ENCODE measurements at places on chromosomes 12 and 14.
A peak's percentile ranks its signal among the peaks of the same experiment; 100 is the strongest.

- DNase-seq = no peak
Measured at GRCh38 chr12:117878605-117879004, 90.2 kb downstream of the KSR2 start.

GRCh38 chr14:30445011-30445793 is 113.8 kb upstream of the G2E3 start:
- DNase-seq = no peak

DNA sequence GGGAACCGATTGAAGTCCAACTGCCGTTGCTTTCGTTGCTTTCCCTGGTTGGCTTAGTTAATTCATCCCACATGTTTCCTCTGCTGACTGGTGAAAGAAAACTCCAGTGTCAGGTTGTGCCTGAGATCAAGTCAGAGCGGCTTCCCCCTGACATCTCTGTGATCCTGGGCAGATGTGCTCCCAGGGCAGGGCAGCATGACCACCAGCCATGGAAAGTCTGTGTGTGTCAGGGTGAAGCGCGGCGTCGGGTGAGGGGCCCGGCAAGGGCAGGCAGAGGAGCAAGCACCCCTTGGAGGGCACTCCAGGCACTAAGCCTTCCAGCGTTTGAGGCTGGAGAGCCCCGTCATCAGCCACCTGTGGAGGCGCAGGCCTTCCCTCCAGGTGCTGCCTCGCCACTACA is 54.5 kb upstream of the IGF1 start:
- no peak for DNase-seq

GRCh38 chr14:90496379-90496778 is 99.5 kb downstream of the CALM1 start:
- no peak for DNase-seq

- DNase-seq = no peak
Measured at GRCh38 chr12:86710109-86710508, 453.9 kb upstream of the MGAT4C start.

GRCh38 chr12:88163371-88163770 is 21.3 kb downstream of the TMTC3 start:
- DNase-seq = no peak

- no peak for DNase-seq
Measured at GRCh38 chr12:39610436-39611025, 9.1 kb downstream of the ABCD2 start.

DNA sequence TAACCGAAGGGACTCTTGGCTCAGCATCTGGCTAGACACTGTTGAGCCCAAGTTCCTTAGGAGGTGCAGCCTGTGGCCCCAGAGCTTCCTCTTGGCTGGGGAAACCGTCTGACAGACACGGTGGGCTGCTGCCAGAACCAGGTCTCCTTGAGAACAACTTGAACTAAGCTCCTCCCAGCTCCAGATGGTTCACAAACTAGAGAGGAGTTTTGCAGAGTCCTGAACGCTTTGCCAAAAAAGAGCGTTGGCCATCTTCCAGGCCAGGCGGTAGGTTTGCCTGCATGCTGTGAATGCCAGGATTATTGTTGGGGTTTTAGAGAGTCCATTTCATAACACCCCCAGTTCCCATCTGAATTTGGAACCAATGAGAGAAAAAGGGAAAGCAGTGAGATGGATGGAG is 399.8 kb downstream of the RGS6 start:
- no peak for DNase-seq

GRCh38 chr12:81440001-81440400 is 319.1 kb downstream of the PPFIA2 start:
- DNase-seq = no peak

DNA sequence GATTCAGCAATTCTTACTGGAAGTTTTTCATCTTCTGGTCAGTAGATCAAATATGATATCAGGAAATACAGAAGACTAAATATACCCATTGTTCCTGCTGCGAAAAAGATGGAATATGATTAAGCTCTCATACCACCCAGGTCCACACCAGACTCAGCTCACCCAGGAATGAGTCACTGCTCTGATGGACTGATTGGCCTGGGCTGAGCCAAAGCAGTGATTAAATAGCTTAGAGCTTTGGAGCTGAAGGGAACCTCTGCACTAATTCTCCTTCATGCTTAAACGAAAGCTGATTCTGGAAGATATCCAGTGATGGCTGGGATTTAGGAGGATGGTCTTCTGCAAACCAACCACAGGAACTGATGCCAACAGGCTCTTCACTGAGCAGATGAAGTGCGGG is 62.0 kb upstream of the SYT1 start:
- DNase-seq = no peak

GRCh38 chr12:70719071-70719470 is 81.8 kb upstream of the PTPRB start:
- DNase-seq = no peak

GRCh38 chr14:21960636-21961035 is 287.0 kb upstream of the OR4E1 start:
- DNase-seq = no peak

GRCh38 chr14:86847140-86847539 is 1145.8 kb downstream of the GALC start:
- no peak for DNase-seq

DNA sequence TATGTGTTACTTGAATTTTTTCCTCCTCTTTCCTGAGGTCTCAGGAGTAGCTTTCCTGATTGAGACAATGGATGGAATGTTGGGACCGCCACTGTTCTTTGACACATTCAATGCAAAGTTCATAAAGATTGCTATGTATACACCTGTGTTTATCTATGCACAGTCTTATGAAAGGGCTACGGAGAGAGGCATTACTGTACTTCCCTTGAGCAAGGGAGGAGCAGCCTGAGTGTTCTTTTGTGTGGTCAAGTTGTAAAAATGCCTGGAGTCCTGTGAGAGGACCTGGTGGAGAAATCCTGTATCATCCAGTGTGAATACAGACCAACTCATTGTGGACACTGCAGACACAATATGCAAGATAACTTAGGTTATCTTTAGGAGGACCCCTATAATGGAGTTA is 1.2 kb downstream of the SRGAP1 start:
- no peak for DNase-seq

GRCh38 chr14:93778453-93778852 is 9.8 kb downstream of the PRIMA1 start:
- no peak for DNase-seq

DNA sequence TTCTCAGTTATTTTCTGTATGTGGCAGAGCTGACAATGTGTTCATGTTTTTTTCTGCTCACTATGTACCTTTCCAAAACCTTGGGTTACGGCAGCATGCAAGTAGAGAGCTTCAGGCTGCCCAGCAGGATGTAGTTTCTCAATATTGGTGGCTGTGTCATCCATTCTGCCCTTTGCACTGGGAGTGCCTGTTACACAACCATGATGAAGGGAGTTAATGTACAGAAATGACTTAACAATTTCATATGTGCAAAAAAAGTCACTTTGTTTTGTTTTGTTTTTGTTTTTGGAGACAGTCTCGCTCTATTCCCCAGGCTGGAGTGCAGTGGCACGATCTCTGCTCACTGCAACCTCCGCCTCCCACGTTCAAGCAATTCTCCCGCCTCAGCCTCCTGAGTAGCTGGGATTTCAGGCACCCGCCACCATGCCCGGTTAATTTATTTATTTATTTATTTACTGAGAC is 6.1 kb upstream of the CNIH1 start:
- no peak for DNase-seq

DNA sequence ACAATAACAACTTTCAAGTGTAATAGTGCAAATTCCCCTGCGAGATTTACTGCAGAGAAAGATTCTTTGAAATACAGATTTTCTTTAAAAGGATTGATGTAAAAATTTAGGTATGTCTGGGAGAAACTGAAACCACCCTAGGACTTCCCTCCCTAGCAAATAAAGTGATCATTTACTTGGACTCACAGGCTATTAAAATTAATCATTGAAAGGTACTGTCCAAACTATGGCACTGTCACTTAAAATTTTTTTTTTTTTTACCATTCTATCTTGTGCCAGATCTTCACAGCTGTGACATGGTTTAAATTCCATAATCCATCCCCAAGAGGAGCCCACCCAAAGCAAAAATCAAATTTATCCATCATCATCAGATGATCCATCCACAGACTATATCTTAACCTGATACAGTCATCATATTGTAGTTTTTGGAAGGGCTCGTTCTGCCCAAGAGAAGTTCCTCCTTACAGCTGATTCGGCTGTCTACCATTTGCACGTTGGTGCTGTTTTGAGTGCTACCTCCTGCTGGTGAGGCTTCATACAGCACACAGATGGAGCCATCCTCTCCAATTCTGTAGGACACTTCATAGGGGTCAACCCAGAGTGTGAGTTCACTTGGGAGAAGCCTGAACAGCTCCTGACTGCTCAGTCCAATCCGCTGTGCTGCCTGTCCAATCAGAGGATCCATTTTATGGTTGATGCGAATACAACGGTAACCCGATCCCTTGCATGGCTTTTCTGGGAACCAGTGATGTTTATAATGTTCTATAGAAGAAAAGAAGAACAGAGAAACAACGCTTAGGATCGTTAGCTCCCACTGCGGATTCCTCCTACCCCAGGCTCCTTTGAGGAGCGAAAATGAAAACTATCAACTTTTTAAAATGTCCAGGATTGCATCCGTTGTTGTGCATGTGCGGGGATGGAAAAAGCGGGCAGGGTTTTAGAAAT is 1.7 kb downstream of the BTG1 start:
- peak; percentile 33 for DNase-seq

- no peak for DNase-seq
Measured at GRCh38 chr14:63276016-63276415, 42.7 kb downstream of the GPHB5 start.

- DNase-seq = no peak
Measured at GRCh38 chr12:49017891-49018260, 700 bp downstream of the PRKAG1 start.

- no peak for DNase-seq
Measured at GRCh38 chr12:99935608-99936007, 49.1 kb downstream of the ANKS1B start.

DNA sequence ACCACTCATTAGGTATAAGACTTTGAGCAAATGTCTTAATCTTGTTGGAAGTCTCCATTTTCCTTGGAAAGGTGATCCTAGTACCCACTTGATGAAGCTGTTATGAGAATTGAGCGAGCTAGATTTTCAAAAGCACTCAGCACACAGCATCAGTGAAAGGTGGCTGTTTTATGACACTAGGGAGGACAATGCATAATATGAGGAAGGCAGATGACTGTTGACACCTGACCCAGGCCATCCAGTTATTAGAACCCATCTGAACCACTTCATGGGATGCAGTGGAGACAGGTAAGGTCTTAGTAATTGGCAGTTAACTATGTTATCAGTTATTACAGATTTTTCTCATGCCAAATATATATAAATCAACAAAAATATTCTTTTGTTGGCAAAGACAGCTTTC is 369.9 kb upstream of the PDE3A start:
- DNase-seq = no peak

DNA sequence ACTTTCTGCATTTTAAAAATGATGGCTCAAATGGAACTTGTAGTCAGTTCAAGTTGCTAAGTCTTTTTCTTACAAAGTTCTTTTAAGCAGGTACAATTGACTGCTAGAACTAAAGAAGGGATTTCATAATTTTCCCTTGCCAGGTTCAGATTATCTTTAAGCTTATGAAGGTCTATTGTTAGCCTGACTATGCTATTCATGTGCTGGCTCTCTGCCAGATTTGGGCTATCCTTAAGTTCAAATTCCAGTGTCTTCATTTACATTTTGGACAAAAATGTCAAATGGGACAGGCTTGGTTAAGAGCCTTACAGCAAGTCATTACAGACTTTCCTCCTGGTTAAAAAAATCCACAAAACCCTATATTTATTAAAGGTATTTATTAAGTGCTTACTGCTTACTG is 42.3 kb downstream of the INSM2 start:
- DNase-seq = no peak

DNA sequence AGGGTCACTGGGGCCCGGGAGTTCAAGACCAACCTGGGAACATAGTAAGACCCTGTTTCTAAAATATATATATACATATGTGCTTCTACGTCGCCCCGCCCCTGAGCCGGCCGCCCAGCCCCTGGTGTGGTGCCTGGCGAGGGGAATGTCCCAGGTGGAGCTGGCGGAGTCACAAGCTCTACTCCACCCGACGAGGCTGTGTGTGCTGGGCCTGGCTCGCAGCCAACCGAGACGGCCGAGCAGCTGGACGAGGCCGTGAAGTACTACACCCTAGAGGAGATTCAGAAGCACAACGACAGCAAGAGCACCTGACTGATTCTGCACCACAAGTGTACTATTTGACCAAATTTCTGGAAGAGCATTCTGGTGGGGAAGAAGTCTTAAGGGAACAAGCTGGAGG is 22.1 kb upstream of the ITPK1 start:
- DNase-seq = no peak

DNA sequence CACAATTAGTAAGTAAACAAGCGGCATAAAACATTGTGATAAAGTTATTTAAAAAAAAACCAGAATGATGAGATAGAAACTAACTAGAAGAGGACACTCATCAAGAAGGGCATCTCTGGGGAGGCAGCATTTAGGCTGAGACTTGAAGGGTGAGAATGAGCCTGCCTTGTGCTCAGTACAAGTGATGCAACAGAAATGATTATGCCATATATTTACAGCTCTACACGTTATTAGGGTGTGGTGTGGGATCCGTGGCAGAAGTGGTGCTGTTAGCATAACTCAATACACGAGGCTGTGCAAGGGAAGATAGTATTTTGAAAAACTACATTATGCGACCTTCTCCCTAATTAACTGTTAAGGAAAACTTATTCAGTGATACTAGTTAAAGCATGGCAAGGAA is 178.5 kb upstream of the ATF7IP start:
- DNase-seq = no peak

GRCh38 chr14:102786768-102787167 is 9.5 kb downstream of the TRAF3 start:
- no peak for DNase-seq

- no peak for DNase-seq
Measured at GRCh38 chr14:34851395-34851794, 23.8 kb downstream of the BAZ1A start.

- DNase-seq = no peak
Measured at GRCh38 chr14:74563233-74563585, 48.8 kb downstream of the LTBP2 start.

- no peak for DNase-seq
Measured at GRCh38 chr12:168763-169525, 45.0 kb downstream of the SLC6A12 start.

DNA sequence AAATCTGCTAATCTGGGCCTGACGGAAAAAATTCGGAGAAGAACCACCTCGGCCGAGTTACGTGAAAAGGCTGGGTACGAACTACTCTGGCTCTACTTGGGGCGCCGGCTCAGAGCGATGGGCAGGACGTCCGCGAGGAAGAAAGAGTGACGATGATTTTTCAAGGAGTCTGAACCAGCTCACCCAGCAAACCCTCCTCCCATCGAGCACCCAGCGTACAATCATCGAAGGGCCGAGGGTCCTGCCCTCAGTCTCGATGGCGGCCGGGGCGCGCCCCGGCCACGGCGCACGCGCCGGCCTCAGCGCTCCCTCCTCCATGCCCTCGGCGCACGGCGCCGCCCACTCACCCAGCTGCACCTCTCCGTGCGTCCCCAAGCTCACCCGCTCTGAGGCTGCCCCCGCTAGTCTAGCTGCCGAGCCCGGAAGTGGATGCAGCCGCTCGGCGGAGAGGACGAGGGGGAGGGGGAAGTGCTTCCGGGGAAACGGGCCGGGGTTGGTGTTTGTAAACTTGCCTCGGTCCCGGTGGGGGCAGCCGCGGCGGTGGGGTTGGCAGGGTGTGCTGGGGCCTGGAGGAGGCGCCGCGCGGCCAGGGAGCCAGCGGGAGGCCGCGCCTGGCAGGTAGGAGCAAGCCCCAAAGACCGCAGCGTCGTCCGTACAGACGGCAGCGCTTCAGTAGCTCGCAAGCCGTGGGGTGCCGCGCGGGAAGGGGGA is at the start of the genes CSAD and ZNF740:
CSAD (minus strand) TSS at position 706 of the 711 bp plus-strand sequence. CDS start 7,455 bp downstream, outside the sequence.
ZNF740 (plus strand) TSS at position 503 of the 711 bp plus-strand sequence. CDS start 1,262 bp downstream, outside the sequence.
- DNase-seq = peak; percentile 93

GRCh38 chr12:33427071-33427470 is 12.5 kb downstream of the SYT10 start:
- no peak for DNase-seq

GRCh38 chr12:95240556-95240955 is 22.9 kb downstream of the VEZT start:
- DNase-seq = no peak

Data from T-helper 17 cell (primary cell).